Stimulated activated naive CD8-positive, alpha-beta T cell treated with anti-CD3 and anti-CD28 coated beads, Interleukin-15, amount 100 ng/mL, for 72 hours (primary cell): ENCODE measurements at places on chromosomes 6 and 20.

DNA sequence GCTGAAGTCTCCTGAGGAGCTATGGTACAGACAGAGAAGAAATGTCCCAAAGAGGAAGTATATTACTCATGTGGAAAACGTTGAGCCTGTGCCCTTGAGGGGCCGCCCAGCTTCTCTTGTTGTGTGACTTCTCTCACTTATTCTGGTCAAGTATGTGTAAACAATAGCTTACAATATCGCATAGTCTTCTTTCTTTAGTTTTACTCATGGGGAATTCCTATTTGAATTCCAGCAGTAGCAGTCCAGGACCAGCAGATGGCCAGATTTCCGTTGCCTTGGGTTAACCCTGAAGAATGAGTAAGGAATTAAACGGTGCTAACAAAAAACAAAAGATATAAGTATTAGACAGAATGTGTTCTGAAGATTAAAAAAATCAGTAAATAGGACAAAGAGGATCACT is 522.0 kb upstream of the GJE1 start:
- DNase-seq, result no peak

- no peak for DNase-seq
These were observed 47.7 kb downstream of the BANF2 start for GRCh38 chr20:17747431-17747846.

- DNase-seq, result no peak
These were observed 468.2 kb downstream of the MMUT start for GRCh38 chr6:48994811-48995210.

DNA sequence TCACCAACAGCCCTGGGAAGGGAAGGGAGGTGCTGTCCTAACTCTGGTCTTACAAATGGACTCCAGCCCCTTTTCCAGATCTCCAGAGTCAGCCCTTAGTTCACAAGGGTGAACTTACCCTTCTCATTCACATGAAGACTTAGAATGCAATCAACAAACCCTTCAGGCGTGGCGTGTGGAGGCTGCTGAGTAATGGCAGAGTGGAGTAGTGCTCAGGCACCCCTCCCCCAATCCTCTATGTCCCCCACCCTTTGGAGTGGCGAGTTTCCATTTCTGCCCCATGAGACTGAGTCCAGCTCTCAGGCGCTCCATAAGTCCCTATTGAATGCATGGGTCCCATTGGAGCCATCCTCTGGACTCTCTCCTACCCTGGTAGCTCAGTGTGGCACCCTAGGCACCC is 3.3 kb downstream of the SNAI1 start:
- no peak for DNase-seq

DNA sequence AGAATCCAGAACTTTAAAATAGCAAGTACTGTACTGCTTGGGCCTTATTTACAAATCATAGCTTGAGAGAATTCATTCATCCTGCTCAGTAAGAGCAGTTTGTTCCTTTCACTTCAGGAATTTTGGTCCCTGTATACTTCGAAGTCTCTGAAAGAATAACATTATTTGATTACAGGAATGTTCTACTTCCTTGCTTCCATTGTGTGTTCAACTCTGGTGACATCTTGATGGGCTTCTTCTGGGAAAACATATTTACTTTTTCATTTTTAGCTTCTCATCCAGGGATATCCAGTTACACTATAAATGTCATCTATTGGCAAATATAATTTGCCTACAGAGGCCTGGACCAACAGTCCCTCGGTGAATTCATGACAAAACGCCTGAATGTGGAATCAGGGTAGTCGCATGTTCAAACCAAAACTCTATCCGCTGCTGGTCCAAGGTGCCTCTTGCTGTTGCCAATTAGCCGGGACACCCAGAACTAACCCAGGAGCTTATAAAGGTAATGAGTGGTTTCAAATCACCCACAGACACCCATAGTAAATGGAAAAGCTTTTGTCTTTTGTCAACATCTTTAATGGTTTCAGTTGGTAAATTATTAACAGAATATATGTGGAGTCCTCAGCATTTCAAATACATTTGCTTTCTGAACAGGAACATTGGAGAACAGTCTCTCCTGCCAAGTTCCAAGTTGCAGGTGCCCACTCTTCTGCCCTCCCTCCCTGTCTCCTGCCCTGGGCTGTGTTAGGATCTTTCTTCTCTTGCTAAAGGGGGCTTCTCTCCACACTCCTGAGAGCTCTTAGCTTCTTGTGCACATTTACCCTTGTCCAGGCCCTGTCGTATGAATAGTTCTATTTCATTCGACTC is 162.5 kb upstream of the CITED2 start:
- no peak for DNase-seq

- no peak for DNase-seq
These were observed 392.4 kb downstream of the QKI start for GRCh38 chr6:163806755-163807499.

- peak; percentile 91 for DNase-seq
These were observed 70.9 kb downstream of the HFE start for GRCh38 chr6:26158076-26158580.

GRCh38 chr6:7439228-7439627 is 49.6 kb downstream of the RIOK1 start:
- DNase-seq, result no peak

DNA sequence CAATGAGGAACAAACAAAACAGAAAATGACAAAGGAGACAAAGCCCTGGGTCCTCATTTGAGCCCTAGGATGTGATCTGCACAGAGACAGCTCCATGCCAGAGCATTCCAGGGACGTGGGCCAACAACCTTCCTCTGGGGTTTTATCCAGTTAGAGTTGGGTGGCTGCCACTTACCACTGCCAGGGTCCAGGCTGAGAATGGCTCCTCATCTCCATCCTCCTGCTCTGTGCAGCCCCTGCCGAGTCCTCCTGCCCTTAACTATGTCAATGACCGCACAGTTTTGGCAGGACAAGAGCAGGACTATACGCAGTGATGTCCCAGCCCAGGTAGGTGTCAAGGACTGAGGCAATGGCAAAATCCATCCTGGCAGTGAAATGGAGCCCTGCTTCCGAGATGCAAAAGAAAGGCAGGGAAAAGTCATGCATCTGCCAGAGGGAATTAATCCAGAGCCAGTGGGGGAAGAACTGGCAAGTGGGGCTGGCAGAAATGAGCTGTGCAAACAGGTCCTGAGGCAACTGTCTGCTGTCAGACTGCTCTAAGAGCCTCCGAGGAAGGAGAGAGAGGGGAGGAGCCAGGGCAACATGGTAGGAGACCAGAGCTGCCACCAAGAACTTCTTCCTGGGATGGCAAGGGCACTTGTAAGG is 449.4 kb downstream of the PTPRT start:
- DNase-seq, result no peak

GRCh38 chr6:87441711-87442110 is 31.1 kb upstream of the SLC35A1 start:
- DNase-seq, result no peak

DNA sequence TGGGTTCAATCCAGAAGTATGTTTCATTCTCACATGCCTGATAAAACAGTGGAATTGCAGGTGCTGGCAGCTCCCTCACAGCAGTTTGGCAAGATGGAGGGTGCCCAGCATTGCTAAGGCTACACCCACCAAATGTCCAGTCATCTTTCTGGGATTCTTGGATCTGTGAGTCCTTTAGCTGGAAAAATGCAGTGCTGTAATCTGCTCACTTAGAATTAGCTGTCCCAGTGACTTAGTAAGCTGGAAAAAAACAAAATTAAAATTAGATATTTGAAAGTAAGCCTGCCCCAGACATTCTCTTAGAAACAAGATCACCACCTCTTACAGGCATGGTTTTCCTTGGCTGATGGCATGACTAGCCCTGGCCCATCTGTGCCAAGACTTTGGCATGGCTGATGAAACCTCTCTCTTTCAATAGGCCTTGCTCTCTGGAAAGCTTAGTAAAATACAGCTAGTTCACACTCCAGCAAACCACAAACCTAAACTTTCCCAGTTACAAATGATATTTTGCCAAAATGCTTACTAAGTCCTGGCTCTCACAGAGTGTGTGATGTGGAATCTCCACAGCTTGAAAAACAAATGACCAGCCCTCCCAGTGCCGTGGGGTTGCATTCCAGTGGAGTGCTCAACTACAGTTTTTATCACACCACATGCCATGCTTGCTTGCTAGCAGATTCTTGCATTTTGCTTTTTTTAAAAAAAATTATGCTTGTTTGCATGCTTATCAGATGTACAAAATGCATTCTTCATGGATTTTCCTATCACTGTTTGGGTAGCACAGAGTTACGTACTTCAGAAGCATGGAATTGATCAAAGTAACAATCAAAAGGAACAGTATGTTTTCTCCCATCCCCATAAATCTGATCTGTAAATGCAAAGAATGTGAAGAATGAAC is 261.5 kb downstream of the EYA4 start:
- DNase-seq, result no peak

GRCh38 chr20:57897156-57897874 is 187.5 kb upstream of the PMEPA1 start:
- DNase-seq, result no peak

DNA sequence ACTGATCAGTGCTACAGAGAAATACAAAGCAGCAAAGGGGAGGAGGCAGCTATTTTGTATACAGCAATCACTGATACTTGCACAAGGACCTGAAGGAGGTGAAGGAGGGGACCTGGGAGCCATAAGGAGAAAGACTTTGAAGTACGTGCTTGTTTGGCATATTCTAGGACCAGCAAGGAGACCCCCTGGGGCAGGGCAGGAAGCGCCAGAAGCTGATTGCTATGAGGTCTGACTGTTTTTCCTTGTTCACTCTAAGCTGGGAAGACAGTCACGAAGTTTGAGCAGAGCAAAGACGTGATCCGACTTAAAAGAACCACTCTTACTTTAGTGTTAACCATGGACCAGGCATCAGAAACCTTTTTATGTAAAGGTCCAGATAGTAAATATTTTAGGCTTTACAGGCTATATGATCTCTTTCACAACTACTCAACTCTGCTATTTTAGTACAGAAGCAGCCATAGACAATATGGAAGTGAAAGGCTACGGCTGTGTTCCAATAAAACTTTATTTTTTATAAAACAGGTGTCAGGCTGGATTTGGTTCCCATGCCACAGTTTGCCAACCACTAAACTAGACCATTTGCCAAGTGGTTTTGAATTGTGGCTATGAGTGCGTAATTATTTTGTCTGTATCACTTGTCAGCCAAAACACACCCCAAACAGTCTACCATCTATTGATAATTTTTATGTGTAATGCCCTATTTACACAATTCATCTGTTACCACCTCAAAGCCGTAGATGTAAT is 217.9 kb downstream of the PRL start:
- DNase-seq, result no peak

DNA sequence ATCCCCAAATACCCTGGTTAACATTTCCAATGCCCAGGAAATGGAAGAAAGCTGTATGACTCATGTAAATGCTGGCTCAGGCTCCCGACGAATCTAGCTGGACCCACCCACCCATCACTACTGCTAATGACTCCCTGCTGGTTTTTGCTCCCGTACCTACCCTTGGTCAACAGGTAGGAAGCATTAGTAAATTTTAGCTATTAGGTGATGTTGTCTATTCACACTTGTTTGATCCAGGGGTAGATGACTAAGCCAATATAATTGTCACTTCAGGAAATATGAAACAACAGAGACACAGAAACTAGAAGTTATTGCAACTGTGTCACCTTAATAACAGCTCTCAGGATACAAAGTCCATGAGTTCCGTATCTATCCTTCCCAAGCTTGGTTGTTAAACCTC is 94.4 kb upstream of the BEND6 start:
- no peak for DNase-seq

GRCh38 chr6:156396791-156397418 is 380.3 kb upstream of the ARID1B start:
- DNase-seq, result peak; percentile 19

DNA sequence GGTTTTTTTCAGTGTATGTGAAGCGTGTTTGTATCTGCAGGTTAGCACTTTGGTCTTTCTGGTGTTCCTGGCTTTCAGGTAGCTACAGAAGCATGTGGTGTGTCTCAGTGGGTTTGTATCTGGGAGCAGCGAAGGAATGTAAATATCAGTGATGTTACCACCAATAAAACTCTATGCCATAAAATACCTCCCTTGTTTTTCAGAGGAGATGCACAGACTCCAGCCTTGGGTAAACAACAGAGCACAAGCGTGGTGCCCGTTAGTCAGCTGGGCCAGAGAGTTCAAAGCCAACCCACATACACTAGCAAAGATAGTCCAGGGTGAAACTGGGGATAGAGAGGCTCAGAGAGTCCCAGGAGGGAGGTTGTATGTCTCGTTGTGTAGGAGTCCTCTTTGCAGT is 393.8 kb downstream of the SMOC2 start:
- DNase-seq, result no peak

DNA sequence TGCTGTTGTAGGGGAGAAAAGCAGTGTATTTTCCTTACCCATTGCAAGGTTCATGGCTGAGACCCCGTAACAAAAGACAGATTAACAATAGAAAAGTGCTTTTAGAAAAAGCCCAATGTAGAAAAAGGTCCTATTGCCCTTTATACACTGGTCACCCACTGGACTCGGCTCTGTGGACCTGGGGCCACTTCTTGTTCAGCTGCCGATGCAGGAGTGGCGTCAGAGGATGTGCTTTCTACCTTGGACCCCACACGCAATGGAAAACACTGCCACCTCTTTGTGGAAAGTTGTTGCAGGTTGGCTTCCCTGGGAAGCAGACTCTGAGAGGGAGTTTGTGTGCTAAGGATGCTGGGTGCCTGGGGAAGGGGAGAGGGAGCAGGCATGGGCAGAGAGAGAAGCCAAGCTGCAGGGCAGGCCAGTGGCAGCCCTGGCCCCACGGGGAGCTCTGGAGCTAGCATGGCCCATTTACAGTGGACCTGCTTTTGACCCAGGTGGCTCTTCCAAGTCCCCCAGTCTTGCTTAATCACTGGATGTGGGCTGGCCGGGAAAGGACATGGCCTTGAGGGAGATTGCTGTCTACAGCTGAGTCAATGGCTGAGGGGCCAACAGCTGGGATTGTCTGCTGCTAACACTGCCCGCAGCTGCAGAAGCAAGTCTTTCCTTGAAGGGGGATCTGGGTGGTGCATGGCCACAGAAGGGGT is 142.9 kb downstream of the CDC5L start:
- DNase-seq, result no peak

GRCh38 chr6:165659945-165660856 is 2.8 kb downstream of the PDE10A start:
- no peak for DNase-seq

- no peak for DNase-seq
These were observed 45.9 kb downstream of the CCDC170 start for GRCh38 chr6:151539506-151540268.

DNA sequence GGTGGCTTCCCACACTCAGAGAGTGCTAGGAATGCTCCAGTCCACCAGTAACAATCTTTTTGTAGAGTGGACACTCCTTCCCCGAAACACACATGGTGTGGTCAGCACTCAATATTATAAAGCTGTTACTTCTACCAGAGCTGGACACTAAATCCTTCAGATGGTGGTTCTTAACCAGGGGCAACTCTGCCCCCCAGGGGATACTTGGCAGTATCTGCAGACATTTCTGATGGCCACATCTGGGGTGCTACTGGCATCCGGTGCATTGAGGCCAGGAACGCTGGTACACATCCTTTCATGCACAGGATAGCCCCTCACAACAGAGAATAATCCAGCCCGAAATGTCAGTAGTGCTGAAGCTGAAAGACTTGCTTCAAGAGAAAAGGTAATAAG is 124.4 kb downstream of the NFATC2 start:
- DNase-seq, result no peak

DNA sequence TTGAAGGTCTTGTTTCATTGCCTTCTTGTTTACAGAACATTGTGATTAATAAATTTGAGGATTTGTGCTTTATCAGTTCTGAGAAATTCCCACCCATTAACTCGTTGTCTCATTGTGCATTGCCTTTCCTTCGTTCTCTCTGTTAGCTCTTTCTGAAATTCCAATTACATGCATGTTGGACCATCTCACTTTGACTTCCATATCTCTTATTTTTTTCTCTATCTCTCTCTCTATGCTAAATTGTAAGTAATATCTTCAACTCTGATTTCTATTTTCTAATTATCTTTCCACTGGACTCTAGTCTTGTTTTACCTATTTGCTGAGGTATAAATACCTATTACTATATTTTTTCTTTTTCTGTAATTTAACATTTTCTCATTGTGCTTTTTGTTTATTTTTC is 92.3 kb downstream of the SHLD1 start:
- DNase-seq, result no peak
